CD4-positive, alpha-beta T cell treated with Interleukin-15 for 4 hours (primary cell): ENCODE measurements at places on chromosomes 3 and 15.

- DNase-seq: no peak
These were observed 6.6 kb downstream of the MEIS2 start for GRCh38 chr15:37093480-37094332.

DNA sequence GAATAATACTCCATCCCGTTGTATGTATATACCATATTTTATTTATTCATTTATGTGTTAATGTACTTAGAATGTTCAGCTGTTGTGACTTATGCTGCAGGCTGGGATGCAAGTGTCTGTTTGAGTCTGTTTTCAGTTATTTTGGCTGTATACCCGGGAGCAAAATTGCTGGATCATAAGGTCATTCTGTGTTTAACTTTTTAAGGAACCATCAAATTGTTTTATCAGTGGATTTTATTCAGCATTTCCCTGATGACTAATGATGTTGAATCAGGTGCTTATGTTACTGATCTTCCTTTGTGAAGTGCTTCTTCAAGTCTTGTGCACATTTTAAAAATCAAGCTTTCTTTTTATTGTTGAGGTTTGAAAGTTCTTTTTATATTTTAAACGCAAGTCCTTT is 118.1 kb downstream of the SLC25A26 start:
- no peak for DNase-seq

GRCh38 chr3:127949446-127950055 is 34.5 kb downstream of the KBTBD12 start:
- no peak for DNase-seq

GRCh38 chr3:51953445-51953844 is 1.7 kb upstream of the GPR62 start:
- DNase-seq: no peak

DNA sequence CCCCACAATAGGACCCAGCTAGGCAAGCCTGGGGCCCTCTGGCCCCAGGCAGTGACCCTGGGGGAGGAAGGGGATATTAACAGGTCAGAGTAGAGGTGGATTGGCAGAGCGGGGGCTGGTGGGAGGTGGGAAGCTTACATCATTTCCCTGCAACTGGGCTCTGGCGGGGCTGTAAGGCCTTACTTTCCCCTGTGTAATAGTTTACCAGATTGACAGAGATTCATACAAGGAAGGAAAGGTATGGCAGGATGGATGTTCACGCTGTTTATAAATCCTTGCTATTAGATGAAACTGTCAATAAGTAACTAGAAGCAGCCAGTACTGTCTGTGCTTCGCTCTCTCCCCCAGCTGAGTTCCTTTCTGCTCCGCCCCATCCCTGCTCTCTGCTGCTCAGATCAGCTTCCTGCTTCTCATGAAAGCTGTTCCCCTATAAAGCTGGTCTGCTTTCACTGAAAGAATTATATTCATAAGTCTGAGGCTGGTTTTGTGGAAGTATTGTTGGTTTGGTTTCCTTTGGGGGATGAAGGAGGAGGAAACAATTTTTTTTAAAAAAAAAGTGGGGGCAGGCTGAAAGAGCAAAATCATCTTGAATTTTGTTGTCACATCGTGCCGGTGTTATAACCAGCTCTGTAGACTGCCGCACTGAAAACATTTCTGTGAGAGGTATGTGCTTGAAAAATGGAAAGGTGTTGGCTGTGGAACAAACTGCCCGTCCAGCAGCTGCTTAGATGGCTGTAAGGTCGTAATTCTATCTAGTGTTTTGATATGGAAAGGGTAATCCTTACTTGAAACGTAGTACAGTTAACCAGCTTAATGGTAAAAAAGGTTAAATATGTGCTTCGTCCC is 76.4 kb downstream of the BBX start:
- peak; percentile 44 for DNase-seq

DNA sequence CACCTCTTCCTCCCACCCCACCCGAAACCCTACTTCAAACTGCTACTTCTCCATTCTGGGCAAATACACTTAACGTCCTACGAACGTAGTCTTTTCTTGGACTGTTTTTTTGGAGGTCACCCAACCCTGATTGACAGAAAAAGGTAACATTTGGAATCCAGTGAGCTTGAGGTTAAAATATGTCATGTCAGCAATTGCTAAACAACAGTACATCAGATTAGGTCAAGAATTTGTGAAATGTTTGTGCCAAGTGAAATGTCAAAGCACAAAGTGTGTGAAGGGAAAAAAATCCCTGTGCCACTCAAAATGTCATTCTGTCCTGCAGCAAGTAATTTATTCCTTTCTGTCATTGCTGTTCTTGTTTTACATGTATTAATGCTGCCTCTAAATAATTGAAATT is 49.2 kb upstream of the PPP2R3A start:
- DNase-seq: no peak

- no peak for DNase-seq
These were observed at the start of gene PTPRG for GRCh38 chr3:61561374-61562041. Gene PTPRG (plus strand): TSS chr3:61561571. CDS start chr3:61562288, 717 bp downstream.

GRCh38 chr3:98567666-98568270 is 25.6 kb downstream of the CPOX start:
- no peak for DNase-seq

- DNase-seq: no peak
These were observed 104.5 kb downstream of the NLGN1 start for GRCh38 chr3:173501931-173502489.

- no peak for DNase-seq
These were observed 181.0 kb upstream of the RASGRP1 start for GRCh38 chr15:38745626-38746025.

- DNase-seq: no peak
These were observed 1.3 kb downstream of the RYK start for GRCh38 chr3:134249296-134249841.

- no peak for DNase-seq
These were observed 3.2 kb downstream of the XYLB start for GRCh38 chr3:38349684-38350359.

- DNase-seq: no peak
These were observed 30.5 kb downstream of the PRR20G start for GRCh38 chr3:127257351-127257750.

DNA sequence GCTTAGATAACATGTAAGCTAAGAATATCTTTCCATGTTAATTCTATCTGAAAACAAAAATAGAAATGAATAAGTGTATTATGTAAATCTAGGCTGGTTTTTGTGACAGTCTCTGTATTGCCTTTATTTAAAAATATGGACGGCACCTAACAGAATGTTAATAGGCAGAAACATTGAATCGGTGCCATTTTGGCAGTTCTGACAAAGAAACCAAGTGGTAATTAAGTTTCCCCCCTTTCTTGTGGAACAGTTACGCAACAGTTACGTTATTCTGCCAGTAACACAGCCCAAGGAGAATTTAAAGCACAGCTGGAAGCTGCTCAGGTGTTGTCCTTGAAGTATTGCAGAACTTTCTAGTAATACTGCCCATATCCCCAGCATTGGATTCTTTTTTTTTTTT is 21.5 kb downstream of the LARS2 start:
- no peak for DNase-seq
